ENCODE measurements at places on chromosomes 1 and 21.

- no peak for DNase-seq
These were observed 11.9 kb upstream of the CFHR4 start for GRCh38 chr1:196875935-196876334.

DNA sequence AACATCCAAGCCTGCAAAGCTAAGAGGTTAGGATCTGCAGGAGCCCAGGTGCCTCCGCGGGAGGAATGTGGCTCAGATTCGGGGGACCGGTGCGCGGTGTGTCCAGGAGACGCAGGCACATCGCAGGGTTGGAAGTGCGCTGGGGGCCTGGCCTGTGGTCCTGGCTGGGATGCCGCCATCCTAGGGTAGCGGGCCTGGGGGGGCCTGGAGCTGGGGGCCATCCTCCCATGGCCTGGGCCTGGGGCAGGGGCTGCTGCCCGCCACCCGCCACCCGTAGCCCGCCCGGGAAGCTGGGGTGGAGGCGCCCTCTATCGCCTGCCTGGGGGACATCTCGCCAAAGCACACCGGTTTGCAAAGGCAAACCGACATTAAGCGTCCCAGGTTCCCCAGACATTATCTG lies 170.6 kb upstream of the ARHGEF16 start:
- DNase-seq = no peak

- DNase-seq = no peak
These were observed 641.2 kb downstream of the PTPRC start for GRCh38 chr1:199279872-199280645.

DNA sequence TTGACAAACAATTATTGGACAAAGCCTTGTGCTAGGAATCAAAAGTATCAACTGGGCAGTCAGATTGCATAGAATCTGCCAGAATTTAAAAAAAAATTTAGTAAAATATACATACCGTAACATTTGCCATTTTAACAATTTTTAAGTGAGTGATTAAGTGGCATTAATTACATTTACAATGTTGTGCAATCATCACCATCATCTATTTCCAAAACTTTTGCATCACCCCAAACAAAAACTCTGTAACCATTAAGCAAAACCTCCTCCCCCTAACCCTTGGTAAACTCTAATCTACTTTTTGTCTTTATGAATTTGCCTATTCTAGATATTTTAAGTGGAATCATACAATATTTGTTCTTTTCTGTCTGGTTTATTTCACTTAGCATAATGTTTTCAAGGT lies 182.8 kb downstream of the LMO4 start:
- DNase-seq = no peak

GRCh38 chr1:55981010-55981650 lies 598.2 kb downstream of the PLPP3 start:
- DNase-seq = no peak

GRCh38 chr1:91635763-91636162 lies 135.1 kb downstream of the CDC7 start:
- no peak for DNase-seq

DNA sequence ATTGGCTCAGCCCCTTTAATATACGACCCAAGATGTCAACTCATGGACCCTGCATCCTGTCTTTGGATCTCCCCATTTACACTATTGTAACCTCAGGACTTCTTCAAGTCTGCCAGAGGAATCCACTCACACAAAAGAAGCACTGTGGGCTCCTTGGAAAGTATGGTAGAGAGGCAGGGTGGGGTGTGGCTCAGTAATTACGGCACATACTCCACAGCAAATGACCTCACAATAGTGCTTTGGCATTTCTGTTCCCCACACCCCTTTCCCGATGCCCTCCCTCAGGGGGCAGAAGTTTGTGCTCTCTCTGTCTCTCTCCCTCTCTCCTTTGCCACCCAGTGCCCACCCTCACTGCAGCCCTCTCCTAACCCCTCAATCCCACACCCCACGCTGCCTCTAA lies 27.8 kb upstream of the IFNAR2 start:
- DNase-seq = no peak

DNA sequence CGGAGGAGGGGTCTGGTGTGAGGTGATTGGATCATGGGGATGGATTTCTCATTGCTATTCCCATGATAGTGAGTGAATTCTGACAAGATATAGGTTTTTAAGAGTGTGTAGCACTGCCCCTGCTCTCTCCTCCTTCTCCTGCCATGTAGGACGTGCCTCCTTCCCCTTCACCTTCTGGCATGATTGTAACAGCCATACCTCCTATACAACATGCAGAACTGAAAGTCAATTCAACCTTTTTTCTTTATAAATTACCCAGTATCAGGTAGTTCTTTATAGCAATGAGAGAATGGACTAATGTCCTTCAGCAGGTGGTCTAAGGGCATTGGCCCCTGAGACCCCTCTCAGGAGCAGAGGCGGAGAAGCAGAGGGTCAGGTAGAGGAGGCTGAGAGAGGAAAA lies 168.7 kb upstream of the ETV3 start:
- DNase-seq = no peak

GRCh38 chr1:113283914-113284313 lies 106.4 kb upstream of the MAGI3 start:
- no peak for DNase-seq

- no peak for DNase-seq
These were observed 57.9 kb downstream of the PCNX2 start for GRCh38 chr1:233237647-233238046.

DNA sequence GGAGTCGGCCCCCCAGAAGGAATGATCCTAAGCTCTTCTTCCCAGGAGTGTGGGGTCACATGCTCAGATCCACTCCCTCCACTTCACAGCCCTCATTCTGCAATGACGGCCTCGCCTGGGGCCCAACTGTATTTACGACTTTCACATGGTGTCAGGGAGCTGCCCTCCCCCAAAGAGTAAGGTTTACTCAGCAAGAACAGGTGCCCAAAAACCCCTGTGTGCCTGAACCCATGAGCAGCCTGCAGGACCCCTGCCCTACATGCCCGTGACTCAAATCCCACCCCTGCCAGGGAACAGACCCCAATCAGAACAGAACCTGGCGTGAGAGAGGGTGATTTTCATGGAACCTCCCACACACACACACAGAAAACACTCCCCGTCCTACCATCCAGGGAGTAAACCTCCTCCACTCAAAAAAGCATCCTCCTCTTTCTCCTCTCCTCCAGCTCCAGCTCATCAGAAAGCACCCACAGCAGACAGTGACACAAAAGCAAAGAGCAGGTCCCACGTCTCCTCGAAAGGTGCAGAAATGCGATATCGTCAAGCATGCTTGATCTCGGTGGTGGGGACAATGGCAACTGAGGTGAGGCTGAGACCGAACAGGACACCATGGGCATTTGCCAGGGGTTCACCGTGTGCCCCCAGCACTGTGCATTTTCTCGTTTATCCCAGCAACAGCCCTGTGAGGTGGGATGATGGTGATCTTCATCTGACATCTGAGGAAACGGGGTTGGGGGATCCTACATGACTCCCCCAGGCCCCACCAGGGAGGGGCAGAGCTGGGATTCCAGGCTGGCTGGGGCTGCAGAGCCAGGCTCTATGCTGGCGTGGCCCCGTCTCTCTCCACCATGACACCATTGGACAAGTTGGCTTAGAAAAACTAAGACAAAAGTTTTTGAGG lies 397.9 kb downstream of the NPHP4 start:
- DNase-seq = no peak

- no peak for DNase-seq
These were observed 20.5 kb upstream of the CAPZB start for GRCh38 chr1:19505693-19506457.

DNA sequence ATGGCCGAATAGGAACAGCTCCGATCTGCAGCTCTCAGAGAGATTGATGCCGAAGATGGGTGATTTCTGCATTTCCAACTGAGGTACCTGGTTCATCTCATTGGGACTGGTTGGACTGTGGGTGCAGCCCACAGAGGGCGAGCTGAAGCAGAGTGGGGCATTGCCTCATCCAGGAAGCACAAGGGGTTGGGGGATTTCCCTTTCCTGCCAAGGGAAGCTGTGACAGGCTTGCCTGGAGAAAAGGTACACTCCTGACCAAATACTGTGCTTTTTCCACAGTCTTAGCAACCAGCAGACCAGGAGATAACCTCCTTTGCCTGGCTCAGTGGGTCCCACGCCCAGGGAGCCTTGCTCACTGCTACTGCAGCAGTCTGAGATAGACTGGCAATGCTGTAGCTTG lies 66.9 kb downstream of the HSD3B1 start:
- DNase-seq = no peak

DNA sequence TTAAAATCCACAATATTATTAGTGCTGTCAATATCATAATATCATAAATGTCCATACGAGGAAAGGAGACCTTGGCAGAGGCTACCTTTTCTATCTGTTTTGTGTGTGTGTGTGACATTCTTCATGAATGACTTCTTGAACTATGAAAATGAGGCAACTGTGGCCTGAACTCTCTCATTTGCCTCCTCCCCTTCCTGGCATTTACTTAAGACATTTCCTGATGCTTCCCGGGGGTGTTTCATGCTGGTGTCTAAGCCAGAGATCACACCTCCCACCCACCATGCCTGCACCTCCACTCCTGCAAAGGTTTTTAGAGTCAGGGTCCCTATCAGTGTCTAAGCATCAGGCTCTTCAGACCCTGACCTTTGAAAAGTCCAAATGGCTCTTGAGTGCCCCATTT lies 420.9 kb downstream of the KIF26B start:
- no peak for DNase-seq

- no peak for DNase-seq
These were observed 61.4 kb downstream of the SCCPDH start for GRCh38 chr1:246785494-246786111.

DNA sequence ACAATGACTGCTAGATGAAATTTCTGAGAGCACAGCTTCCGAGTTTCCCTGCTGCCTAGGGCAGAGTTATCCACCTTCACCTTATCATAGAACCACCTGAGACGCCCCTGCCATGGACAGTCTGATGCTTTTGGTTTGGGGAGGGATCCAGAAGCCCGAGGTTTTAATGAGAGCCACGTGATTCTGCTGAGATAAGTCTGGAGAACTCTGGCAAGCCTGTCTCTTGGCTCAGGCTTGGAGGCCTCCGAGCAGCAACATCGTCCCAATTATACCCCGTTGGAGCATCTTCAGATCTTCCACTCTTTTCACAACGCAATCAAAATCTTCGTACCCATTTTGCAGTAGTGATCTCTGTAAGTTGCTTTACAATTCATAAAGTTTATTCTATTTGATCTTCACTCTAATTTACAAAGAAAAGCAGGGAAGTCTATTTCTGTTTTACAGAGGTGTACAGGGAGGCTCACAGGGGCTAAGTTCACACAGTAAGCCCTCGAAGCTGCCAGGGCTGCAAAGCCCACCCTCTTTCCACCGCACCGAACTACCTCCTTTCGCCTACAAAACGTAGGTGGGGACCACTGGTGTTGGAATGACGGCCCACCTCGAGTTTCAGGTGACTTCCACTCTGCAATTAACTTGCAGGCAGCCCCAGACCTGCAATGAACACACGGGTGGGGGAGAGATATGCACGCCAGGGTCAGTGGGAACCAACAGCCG lies 513 bp upstream of the HHAT start:
- no peak for DNase-seq

DNA sequence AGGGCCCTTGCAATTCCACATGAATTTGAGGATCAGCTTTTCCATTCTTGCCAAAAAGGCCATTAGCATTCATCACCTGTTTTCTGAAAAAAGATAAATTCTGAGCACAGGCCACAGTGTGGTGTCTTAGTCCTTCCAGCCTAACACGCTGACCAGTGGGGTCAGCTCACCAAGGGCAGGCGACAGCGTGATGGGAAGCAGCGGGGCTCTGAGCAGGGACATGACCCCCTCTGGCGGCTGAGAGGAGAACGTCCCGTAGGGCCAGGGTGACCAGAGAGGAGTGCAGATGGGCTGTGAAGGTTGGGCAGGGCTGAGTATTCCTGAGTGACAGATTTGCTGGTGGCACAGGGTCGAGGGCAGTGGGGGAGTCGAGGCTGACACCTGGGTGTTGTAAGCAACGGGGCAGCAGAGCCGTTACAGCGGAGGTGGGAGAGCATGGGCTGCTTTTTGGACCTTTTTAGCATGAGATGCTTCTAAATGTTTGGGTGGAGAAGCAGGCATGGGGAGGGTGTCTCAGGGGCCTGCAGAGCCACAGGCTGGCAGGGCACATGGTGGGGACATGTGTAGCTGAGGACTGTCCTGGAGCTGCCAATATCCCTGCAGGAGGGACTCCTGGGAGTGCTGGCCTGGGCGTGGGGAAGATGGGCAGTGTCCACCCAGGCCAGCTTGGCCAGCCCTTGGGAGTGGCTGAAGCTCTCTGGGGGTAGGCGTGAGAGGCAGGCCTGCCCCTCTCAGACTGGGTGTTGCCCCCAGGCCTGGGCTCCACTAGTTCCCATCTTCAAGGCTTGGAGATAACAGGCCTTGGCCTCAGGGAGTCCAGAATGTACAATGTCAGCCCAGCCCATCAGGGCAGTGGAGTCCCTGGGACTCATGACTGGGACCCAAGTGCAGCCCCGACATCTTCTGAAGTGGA lies 8.6 kb upstream of the CALML6 start:
- DNase-seq = peak; percentile 88

DNA sequence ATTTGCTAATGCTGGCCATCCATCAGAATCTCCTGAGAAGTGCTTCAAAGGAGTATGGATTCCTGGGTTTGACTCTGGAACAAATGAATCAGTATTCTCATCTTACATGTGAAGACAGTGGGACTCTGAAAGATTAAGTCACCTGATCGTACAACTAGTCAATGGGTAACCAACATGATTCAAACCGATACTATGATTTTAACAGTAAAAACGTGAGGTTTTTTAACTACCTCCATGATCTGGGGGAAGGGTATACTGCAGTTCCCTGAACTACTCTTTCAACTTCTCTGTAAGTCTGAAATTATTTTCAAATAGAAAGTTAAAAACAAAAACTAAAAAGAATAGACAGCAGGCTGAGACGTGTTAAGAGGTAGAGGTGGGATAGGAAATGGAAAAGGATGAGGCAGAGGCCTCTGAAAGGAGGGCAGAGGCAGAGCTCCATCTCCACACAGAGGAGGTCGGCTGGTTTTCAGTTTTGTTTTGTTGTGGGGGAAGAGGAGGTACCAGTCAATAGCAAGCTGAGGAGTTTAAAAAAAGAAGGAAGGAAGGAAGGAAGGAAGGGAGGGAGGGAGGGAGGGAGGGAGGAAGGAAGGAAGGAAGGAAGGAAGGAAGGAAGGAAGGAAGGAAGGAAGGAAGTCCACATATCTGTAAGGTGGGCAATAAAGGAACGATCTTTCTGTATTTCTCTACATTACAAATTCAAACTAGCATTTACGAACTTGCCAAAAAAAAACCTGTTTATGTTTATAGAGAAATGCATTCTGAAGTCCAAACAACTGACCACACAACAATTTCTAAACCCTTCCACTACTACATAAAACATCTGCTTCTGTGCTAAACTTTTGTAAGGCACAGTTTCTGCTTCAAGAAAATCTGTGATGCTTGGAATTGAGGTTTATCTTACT lies 213.1 kb downstream of the RERE start:
- DNase-seq = no peak

DNA sequence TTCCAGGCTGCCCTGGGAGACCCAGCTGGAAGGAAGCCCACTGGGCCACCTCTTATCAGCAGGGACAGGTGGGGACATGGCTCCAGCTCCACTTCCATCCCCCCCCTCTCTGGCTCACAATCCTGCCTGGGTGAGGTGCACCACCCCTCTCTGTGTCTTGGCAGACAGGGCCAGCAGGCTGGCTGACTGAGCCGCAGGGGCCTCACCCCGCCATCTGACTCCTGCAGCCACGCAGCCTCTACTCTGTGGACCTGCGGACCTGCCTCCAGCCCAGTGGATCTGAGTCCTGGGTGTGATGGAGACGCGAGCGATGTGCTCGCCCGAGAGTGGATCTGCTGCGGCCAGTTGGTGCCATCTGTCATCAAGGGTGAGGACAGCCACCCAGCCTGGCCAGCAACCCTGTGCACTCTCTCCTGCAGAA lies 30.1 kb downstream of the RCC2 start:
- no peak for DNase-seq

Data from SW480 (cell line).